ENCODE measurements at places on chromosomes 6 and 20. TPM values are rescaled to one million over a fixed set of nuclear protein-coding genes. Genes with fewer than 3 reads are reported as not detected.

DNA sequence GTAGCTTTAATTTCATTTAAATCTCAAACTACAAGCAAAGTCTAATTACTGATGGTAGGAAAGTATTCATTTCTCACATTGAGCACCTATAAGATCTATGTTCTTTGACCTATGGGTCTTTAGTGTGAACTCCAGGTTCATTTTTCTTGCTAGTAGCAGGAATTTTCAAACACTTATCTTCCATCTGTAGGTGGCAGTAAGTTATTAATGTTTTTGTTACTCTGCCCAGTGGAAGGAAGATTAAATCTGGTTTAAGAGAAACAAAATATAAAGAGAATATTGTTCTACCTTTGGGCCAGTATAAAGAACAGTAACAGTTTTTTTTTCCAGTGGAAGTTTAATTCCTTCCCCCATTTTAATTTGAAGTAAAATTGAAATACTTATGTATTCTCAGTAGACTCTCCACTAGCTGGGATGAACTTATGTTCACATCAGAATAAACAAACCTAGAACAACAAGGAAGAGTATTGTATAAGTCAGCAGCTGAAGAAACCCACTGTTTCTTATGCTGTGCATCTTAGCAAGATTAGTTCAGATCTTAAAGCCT is 328.2 kb downstream of the PHF3 start:
- H3K27ac ChIP-seq, result no peak overlapping the region
- no peaks in the 10 kb centered on the region for H3K4me1 ChIP-seq
- no peaks in the 10 kb centered on the region for H3K27me3 ChIP-seq

DNA sequence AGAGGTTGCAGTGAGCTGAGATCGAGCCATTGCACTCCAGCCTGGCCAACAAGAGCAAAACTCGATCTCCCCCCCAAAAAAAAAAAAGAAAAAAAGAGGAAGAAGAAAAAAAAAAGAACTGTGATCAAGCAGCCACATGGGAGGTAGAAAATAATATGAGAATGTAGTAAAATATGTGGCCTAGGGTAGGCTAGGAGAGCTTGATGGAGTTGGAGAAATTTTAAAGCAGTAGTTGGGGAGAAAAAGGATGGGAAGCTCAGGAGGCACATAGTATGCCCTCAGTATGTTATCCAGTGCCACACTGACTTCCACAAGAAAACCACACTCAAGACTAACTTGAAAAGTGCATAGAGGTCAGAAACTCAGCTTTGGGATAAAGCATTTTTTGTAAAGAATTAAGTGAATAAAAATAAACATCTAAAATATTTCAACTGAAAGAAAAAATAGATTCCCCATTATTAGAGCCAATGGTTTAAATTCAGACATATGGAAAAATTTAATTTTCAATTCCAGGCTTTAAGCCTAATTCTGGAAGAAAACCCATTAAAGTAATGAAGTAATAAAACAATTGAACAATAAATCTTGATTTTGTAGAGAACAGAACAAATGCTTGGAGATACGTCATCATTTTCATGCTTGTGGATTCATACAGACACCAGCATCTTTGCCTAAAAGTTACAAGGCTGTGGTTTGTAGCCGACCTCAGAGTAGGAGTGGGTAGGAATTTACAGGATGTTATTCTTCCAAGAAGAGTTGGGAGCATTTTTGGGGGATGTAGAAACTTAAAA is 34.7 kb downstream of the PLEKHG1 start:
- H3K4me1 ChIP-seq, result no peaks in the 10 kb centered on the region
- H3K27me3 ChIP-seq, result no peaks in the 10 kb centered on the region
- H3K27ac ChIP-seq, result no peak overlapping the region
- no peaks in the 10 kb centered on the region for H3K36me3 ChIP-seq

DNA sequence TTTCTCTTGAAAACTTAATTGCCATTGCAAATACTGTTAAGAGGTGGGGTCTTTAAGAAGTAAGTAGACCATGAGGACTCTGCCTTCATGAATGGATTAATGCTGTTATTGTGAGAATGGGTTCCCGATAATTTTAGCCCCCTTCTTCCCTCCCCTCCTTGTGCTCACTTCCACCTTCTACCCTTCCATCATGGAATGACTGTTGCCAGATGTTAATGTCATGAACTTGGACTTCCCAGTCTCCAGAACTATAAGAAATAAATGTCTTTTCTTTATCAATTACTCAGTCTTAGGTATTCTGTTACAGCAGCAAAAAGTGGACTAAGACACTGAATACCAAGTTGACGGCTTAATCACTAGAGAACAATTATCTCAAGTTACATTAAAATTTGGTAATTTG is 5.8 kb upstream of the FOXQ1 start:
- no peaks in the 10 kb centered on the region for H3K27me3 ChIP-seq
- H3K4me3 ChIP-seq, result no peak overlapping the region
- DNase-seq, result no peak
- no peaks in the 10 kb centered on the region for H3K4me1 ChIP-seq
- H3K36me3 ChIP-seq, result no peaks in the 10 kb centered on the region

DNA sequence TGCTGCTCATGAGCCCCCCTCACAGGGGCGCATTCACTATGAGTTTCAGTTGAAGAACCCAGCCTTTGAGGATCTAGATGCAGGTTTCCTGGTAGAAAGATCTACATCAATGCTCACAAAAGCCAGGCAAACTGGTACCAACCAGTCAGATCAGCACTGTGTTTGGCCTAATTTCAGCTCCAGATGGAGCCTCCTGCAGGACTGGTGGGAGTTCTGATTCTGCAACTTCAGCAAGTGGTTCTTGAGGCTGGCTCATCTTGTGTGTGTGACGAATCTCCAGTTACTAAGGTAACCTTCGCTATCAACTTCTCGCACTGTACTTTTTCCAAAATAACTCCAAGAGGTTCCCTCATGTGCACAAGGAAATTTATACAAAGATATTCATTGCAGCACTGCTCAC is 118.8 kb downstream of the ZMYND8 start:
- no peak overlapping the region for H3K4me3 ChIP-seq
- no peak overlapping the region for H3K27ac ChIP-seq
- DNase-seq, result peak; percentile 15
- no peaks in the 10 kb centered on the region for H3K27me3 ChIP-seq

DNA sequence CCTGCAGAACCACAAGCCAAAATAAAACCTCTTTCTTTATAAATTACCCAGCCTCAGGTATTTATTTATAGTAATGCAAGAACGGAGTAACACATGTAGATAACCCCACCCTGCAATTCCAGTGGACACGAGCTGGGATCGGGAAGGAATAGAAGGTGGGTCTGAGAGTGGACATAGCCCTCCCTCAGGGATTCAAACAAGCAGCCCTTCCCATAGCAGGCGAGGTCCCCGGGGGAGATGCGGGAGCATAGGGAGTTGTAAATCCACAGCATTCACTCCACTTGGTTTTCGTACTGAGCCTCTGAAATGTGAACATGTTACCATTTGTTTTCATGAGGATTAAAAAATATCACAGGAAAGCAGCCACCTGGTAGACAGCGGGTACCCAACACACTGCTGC is 312.6 kb downstream of the CDH4 start:
- no peaks in the 10 kb centered on the region for H3K4me1 ChIP-seq
- DNase-seq, result no peak
- no peak overlapping the region for H3K27ac ChIP-seq
- no peaks in the 10 kb centered on the region for H3K27me3 ChIP-seq
- no peak overlapping the region for H3K4me3 ChIP-seq
- H3K36me3 ChIP-seq, result no peaks in the 10 kb centered on the region

DNA sequence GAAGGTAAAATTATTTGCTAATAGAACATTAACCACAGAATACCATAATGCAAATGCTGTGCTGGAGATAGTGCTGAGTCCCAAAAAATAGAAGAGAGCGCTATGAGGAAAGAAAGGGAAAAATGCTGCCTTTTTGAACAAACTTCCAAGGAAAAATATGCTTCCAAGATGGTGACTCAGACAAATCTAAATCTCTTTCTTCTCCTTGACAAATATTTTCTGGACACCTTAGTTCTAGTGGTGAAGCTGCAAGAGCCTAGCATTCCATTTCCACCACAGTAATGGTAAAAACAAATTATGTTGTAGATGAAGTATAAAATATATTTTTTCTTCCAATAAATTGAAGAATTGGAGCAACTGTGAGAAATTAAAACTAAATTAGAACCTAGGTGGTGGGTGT is 155.6 kb upstream of the TBX18 start:
- no peaks in the 10 kb centered on the region for H3K4me1 ChIP-seq
- H3K27me3 ChIP-seq, result no peaks in the 10 kb centered on the region
- no peak overlapping the region for H3K4me3 ChIP-seq
- no peak overlapping the region for H3K27ac ChIP-seq
- no peak for DNase-seq
- no peaks in the 10 kb centered on the region for H3K36me3 ChIP-seq

GPLD1 gene
- polyA plus RNA-seq, result 0.01 TPM

SLC22A16 gene
- not detected for polyA plus RNA-seq

GRCh38 chr20:22575087-22575721 is 9.2 kb downstream of the FOXA2 start:
- H3K4me1 ChIP-seq, result no peaks in the 10 kb centered on the region
- no peak overlapping the region for H3K27ac ChIP-seq
- peaks cover 35% of the 10 kb centered on the region for H3K27me3 ChIP-seq
- H3K36me3 ChIP-seq, result no peaks in the 10 kb centered on the region

BHLHE23 gene
- not detected for polyA plus RNA-seq

GRCh38 chr6:83113258-83113657 is 45.8 kb downstream of the DOP1A start:
- H3K27me3 ChIP-seq, result no peaks in the 10 kb centered on the region
- peaks cover 4% of the 10 kb centered on the region for H3K4me1 ChIP-seq
- peak; percentile 68 for DNase-seq
- H3K4me3 ChIP-seq, result no peak overlapping the region
- H3K27ac ChIP-seq, result no peak overlapping the region

DNA sequence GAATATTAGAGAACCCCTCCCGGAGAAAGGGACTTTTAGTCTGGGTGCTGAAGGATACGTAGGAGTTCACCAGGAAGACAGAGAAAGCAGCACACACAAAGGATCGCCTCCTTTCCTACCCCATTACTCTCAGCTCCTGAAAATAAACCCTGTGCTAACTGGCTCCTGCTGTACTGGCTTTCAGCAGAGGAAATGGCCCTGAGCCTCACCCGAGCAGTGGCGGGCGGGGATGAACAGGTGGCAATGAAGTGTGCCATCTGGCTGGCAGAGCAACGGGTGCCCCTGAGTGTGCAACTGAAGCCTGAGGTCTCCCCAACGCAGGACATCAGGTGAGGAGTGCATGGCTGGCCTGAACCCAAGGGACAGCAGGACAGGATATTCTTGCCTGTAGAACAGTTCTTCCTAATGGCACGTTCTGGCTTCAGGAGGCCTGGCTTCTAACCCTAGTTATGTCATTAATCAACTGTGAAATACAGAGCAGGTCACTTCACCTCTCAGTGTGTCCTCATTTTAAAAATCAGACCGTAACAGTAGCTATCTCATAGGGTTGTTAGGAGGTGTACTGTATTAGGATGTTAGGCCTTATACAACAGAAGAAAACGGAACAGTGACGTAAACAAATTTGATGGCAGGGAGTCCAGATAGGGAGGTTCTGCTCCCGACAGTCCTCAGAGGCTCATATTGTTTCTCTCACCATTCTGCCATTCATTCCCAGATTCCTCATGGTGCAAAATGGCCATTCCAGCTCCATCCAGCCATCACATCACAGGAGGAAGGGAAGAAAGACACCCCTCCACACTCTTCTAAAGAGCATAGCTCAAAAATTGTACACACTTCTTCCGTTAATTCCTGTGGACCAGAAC is 1.8 kb downstream of the RBCK1 start:
- H3K27ac ChIP-seq, result no peak overlapping the region
- peak overlapping the region; percentile 99 for H3K4me3 ChIP-seq
- no peak for DNase-seq
- peaks cover 7% of the 10 kb centered on the region for H3K36me3 ChIP-seq
- H3K4me1 ChIP-seq, result peaks cover 10% of the 10 kb centered on the region
- H3K27me3 ChIP-seq, result no peaks in the 10 kb centered on the region

DNA sequence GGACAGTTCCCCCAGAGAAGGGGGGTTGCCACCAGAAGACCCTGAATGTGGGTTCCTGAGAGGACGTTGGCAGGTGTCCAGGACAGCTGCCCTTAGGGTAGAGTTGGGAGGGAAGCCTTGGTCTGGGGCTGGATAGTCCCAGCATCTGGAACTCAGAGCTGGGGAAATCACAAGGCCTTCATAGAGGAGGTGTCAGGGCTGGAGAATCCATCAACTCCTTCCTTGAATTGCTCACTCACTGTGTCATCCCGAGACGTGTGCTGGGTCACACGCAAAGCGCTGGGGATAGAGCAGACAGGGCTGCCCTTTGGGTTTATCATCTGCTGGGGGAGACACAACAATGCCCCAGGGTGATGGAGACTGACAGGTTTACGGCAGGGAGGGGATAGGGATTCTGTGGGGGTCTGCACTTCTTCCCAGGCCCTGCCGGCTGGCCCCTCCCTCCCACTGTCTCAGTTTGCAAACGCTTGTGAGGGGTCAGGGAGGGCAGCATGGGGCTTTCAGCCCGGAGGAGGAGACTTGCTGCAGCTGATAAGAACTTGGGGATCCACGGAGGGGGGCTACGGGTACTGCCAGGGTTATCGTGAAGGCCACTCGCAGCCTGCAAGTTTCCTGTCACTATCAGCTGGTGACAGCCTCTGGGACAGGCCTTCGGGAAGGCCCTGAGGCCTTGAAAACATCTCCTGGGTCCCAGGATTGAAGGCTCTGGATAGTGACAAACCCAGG is 18.6 kb downstream of the RBM38 start:
- H3K36me3 ChIP-seq, result peaks cover 6% of the 10 kb centered on the region
- DNase-seq, result no peak
- no peak overlapping the region for H3K4me3 ChIP-seq
- no peaks in the 10 kb centered on the region for H3K4me1 ChIP-seq
- no peaks in the 10 kb centered on the region for H3K27me3 ChIP-seq

DNA sequence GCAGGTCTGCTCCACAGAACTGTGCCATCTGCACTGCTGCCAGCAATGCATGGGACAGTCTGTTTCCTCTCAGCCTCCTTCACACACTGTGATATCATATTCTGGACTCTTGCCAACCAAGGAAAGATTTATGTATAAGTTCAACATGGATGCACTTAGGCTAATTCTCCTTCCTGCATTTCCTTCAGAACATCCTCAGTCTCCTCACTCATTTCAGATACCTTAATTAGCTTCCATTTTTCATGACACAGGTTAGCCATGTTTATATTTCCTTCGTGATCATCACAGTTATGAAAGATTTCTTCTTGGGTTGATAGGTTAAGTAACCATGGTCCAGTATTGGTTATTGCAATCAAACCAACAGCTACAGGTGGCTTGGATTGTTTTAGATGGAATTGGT is 46.4 kb upstream of the DDR1 start:
- no peaks in the 10 kb centered on the region for H3K27me3 ChIP-seq
- H3K4me1 ChIP-seq, result no peaks in the 10 kb centered on the region
- no peak overlapping the region for H3K27ac ChIP-seq
- H3K4me3 ChIP-seq, result no peak overlapping the region
- no peaks in the 10 kb centered on the region for H3K36me3 ChIP-seq

DNA sequence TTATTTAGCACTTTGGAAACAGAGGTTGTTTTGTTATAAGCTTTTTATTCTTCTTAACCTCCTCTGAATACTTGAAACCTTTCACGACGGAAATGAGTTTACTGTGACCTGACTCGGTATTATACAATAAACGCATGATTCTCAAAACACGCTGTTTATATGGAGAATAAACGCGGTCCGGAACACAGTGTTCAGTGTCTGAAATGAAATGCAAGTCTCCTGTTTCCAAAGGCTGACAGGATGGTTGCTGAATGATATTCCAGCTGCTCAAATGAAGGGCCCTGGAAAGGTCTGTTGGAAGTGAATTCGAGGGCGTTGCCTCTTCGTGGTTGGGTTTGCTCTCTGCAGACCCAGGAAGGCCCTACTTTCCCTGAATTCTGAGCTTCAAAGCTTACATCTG is 83.4 kb downstream of the RSPH3 start:
- no peaks in the 10 kb centered on the region for H3K4me1 ChIP-seq
- H3K27me3 ChIP-seq, result peaks cover 3% of the 10 kb centered on the region
- DNase-seq, result peak; percentile 74
- H3K4me3 ChIP-seq, result no peak overlapping the region
- no peak overlapping the region for H3K27ac ChIP-seq
- no peaks in the 10 kb centered on the region for H3K36me3 ChIP-seq
